ENCODE measurements at places on chromosomes 5 and 9. TPM values are rescaled to one million over a fixed set of nuclear protein-coding genes. Genes with fewer than 3 reads are reported as not detected.

GRCh38 chr9:113964495-113965170 lies 88.5 kb downstream of the ZNF618 start:
- no peak for DNase-seq

GRCh38 chr9:111163716-111164389 lies 125.6 kb upstream of the LPAR1 start:
- no peak for DNase-seq

- DNase-seq, result no peak
These were observed 43.9 kb downstream of the SHC3 start for GRCh38 chr9:89134709-89135108.

GRCh38 chr9:131281119-131281965 lies 5.0 kb upstream of the FAM78A start:
- no peak for DNase-seq

The EGFL7 gene
- 17.2 TPM for total RNA-seq

DNA sequence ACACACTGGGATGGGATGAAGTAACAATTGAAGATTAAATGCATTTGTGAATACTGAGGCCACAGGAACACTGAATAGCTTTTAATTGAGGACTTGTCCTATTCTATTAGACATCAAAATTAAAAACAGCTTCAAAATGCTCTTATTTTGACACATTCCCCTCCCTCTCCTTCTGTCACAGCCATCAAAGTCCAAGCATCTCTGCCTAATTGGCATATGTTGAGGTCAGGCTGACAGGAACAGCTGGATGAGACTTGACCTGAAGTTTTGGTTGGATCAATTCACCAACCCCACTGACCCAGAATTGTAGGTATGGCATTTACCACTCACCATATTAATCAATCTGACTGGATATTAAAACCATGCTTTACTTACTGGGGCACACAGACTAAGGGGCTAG lies 96.3 kb downstream of the PTCH1 start:
- DNase-seq, result no peak

GRCh38 chr9:88642336-88642735 lies 107.4 kb downstream of the NXNL2 start:
- DNase-seq, result no peak

DNA sequence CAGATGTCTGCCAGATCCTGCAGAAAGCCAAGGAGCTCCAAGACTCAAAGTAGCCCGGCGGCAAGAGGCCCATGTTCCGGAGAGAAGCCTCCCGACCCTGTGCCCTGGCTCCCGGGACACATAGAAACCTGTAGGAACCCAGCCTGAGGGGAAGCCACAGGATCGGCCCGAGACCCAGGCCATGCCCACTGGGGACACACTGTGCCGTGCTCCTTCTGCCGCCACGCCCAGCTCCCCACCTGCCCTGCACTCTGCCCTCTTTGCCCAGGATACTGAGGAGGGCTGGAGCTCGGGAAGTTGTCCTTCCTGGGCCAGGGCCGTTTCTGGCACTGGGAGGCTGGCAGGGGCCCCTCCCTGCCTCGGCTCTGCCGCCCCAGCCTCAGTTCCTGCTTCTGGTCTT lies 10.5 kb upstream of the ENDOG start:
- DNase-seq, result no peak

The RLN2 gene
- not detected for total RNA-seq

DNA sequence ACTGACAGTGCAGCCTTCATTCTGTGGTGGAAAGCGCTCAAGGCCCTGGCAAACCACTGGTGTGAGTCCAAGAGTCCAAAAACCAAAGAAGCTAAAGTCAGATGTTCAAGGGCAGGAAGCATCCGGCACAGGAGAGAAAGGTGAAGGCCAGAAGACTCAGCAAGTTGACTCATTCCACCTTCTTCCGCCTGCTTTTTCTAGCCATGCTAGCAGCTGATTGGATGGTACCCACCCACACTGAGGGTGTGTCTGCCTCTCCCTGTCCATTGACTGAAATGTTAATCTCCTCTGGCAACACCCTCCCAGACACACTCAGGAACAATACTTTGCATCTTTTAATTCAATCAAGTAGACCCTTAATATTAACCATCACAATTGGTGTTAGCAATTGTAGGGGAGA lies 296.1 kb downstream of the NDUFS4 start:
- DNase-seq, result no peak

The TMEM215 gene
- total RNA-seq, result 0.06 TPM

The SLC6A7 gene
- total RNA-seq, result 13.2 TPM

- DNase-seq, result no peak
These were observed 4.9 kb upstream of the GAPT start for GRCh38 chr5:58486290-58486689.

The NOXA1 gene
- total RNA-seq, result 42.6 TPM

GRCh38 chr5:99305045-99305580 lies 376.3 kb upstream of the CHD1 start:
- no peak for DNase-seq

The ABCA1 gene
- total RNA-seq, result 11.8 TPM

- no peak for DNase-seq
These were observed 22.8 kb upstream of the RGMB start for GRCh38 chr5:98750693-98751092.

The GARIN3 gene
- not detected for total RNA-seq

The PHYHD1 gene
- 7.1 TPM for total RNA-seq

- DNase-seq, result no peak
These were observed 59.1 kb upstream of the ALDH1A1 start for GRCh38 chr9:73011956-73012355.

- no peak for DNase-seq
These were observed 29.4 kb downstream of the SMAD5 start for GRCh38 chr5:136162008-136162407.

- no peak for DNase-seq
These were observed 31.8 kb downstream of the FAXDC2 start for GRCh38 chr5:154818471-154819116.

The PCA3 gene
- total RNA-seq, result not detected

The THG1L gene
- total RNA-seq, result 11.6 TPM

- peak; percentile 57 for DNase-seq
These were observed 167.7 kb downstream of the CCDC192 start for GRCh38 chr5:127870914-127871313.

The LVRN gene
- 0.52 TPM for total RNA-seq

GRCh38 chr5:87170799-87171198 lies 96.9 kb upstream of the RASA1 start:
- DNase-seq, result no peak

- DNase-seq, result no peak
These were observed 184.8 kb downstream of the TMEM38B start for GRCh38 chr9:105879181-105879580.

The RNF183 gene
- 0.85 TPM for total RNA-seq

GRCh38 chr9:132857031-132857430 lies 21.1 kb downstream of the AK8 start:
- DNase-seq, result peak; percentile 18

The MXD3 gene
- 8.3 TPM for total RNA-seq

DNA sequence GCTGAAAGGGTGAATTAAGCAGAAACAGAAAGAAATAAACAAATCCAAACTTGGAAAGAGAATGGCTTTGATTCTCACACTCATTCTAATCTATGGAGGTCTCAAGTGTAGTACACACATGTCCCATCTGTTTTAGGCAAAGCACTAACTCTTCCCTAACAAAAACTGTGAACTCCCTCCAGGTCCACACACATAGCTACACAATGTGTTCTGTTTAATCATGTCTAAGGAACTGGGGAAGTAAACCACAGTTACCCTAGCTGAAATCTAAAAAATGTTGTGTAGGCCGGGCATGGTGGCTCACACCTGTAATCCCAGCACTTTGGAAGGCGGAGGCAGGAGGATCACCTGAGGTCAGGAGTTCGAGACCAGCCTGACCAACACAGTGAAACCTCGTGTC lies 118.7 kb upstream of the FST start:
- no peak for DNase-seq

All from left colon (tissue), 2 donors.